GM23248 (cell line): ENCODE measurements at places on chromosomes 11 and 22. TPM values are rescaled to one million over a fixed set of nuclear protein-coding genes. Genes with fewer than 3 reads are reported as not detected.

GRCh38 chr11:90134478-90135003, at the start of gene NAALAD2:
NAALAD2 (plus strand) TSS chr11:90134663; CDS start chr11:90134759, 96 bp downstream.
- no peaks in the 10 kb centered on the region for H3K36me3 ChIP-seq
- 0 out of 2 replicates have a peak, but pooled peaks cover 8% of the 10 kb centered on the region for H3K4me1 ChIP-seq
- H3K4me3 ChIP-seq, result peak within 1 kb of the TSS; percentile 86
- H3K27me3 ChIP-seq, result peaks cover 13% of the 10 kb centered on the region; the same call in 1 of the 2 replicates
- DNase-seq, result peak; percentile 66

- peaks cover 27% of the 10 kb centered on the region for H3K4me1 ChIP-seq
- H3K27ac ChIP-seq, result no peak overlapping the region
- H3K27me3 ChIP-seq, result no peaks in the 10 kb centered on the region
- no peaks in the 10 kb centered on the region for H3K36me3 ChIP-seq
- DNase-seq, result no peak
- H3K4me3 ChIP-seq, result no peak overlapping the region
Observed at GRCh38 chr11:92267968-92268367, 43.4 kb downstream of the FAT3 start.

DNA sequence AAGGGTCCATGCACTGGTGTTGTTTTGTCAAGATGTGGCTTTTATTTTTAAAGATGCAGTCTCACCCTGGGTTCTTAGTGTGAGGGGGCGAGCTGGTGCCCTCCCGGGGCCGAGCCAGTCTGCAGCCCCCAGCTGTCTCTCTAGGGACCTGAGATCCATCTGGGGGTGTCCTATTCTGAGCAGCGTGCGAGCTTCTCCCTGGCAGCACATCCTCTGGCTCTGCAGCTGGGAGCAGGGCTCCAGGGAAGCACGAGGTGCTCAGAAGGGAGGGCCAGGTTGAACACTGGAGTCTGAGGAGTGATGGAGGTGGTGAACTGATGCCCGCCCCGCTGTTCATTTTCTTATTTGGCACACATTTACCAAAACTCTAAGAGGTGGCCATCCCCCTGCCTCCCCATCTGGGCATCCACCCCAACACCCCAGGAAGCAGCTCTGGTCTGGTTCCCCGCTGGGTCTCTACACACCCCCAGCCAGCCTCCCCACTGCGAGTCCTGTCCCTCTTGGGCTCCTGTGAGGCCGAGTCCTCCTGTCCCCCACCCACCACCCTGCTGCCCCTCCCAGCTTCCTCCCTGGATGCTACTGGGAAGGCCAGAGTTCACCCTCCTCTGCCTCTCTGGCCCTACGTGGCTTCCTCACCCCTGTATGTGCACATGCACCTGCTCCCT, 956.4 kb downstream of the BRD1 start:
- H3K4me3 ChIP-seq, result no peak overlapping the region
- H3K27me3 ChIP-seq, result no peaks in the 10 kb centered on the region
- H3K36me3 ChIP-seq, result no peaks in the 10 kb centered on the region

Gene ABCC8
- not detected in 2 replicates for total RNA-seq

Gene UBQLN3
- not detected in 2 replicates for total RNA-seq

- H3K4me3 ChIP-seq, result no peak overlapping the region
- H3K27ac ChIP-seq, result no peak overlapping the region
Observed at GRCh38 chr22:19990609-19991394, 25.8 kb downstream of the ARVCF start.
